ENCODE measurements at places on chromosomes 4 and X. TPM values are rescaled to one million over a fixed set of nuclear protein-coding genes. Genes with fewer than 3 reads are reported as not detected.

The HMX1 gene
- total RNA-seq, result 3.4 TPM

The TMLHE gene
- total RNA-seq, result 18.5 TPM

The BMPR1B gene
- total RNA-seq, result 9.3 TPM

- no peak overlapping the region for H3K4me3 ChIP-seq
- no peak for DNase-seq
- peaks cover 3% of the 10 kb centered on the region for H3K27me3 ChIP-seq
- no peaks in the 10 kb centered on the region for H3K36me3 ChIP-seq
- peaks cover 18% of the 10 kb centered on the region for H3K4me1 ChIP-seq
These were observed 88.2 kb downstream of the SCD5 start for GRCh38 chr4:82710197-82710929.
